ENCODE measurements at places on chromosomes 6 and 20. TPM values are rescaled to one million over a fixed set of nuclear protein-coding genes. Genes with fewer than 3 reads are reported as not detected.

- no peak for DNase-seq
These were observed 66.4 kb downstream of the PKHD1 start for GRCh38 chr6:52020945-52021570.

C20orf141 gene
- not detected for total RNA-seq

GRCh38 chr20:11686820-11687543 is 230.7 kb upstream of the BTBD3 start:
- peak; percentile 69 for DNase-seq

DNA sequence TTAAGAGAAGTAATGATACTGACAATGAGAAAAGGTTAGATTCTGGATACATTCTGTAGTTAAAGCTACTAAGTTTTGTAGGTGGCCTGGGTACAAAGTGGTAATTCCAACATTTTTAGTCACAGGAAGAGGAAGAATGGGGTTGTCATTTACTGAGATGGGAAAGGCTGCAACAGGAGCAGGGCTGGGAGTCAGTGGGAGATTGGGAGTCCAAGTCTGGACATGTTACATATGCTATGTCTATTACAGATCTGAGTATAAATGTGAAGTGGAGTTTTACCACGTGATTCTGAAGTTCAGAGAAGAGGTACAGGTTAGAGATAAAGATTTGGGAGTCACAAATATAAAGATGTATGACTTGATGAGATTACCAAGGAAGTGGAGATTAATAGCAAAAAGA is 116.2 kb downstream of the RWDD2A start:
- no peak for DNase-seq

DNA sequence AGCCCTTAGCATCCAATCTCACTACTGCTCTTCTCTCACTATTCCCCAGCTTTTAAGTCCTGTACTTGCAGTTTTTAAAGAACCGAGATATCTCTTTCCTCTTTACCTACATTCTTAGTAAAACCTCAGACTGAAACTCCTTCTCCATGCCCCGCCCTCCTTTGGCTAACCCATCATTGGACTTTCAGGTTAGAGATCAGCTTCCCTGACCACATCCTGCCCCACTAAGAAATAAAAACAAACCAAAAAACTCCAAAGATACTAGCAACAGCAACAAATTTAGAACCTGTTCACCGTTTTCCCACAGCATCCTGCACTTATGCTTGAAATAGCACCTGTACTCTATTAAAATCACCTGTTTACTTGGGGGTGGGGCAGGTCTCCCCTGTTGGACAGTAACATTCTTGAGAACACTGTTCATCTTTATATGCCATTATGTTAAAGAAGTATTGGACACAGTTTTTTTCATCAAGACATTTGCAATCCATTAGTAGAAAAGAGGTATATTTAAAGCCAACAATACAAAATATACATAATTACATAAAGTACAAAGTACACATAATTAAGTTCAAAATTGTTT is 16.3 kb upstream of the SMAP1 start:
- DNase-seq: no peak

TCF15 gene
- 2.2 TPM for total RNA-seq

- no peak for DNase-seq
These were observed 14.4 kb upstream of the RIPPLY2 start for GRCh38 chr6:83838727-83839126.

GNMT gene
- total RNA-seq: 0.56 TPM

DNA sequence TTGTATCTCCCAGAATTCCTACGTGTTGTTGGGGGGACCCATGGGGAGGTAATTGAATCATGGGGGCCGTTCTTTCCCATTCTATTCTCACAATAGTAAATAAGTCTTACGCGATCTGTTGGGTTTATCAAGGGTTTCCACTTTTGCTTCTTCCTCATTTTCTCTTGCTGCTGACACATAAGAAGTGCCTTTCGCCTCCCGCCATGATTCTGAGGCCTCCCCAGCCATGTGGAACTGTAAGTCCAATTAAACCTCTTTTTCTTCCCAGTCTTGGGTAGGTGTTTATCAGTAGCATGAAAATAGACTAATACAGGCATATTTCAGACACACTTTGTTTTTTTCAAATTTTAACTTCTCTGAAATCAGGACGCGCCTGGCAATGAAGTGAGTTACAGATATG is 14.4 kb upstream of the PGK2 start:
- no peak for DNase-seq

- DNase-seq: no peak
These were observed 881.5 kb downstream of the C6orf118 start for GRCh38 chr6:164427728-164428402.

- DNase-seq: no peak
These were observed 2.2 kb upstream of the RALY start for GRCh38 chr20:33991502-33991901.

DNA sequence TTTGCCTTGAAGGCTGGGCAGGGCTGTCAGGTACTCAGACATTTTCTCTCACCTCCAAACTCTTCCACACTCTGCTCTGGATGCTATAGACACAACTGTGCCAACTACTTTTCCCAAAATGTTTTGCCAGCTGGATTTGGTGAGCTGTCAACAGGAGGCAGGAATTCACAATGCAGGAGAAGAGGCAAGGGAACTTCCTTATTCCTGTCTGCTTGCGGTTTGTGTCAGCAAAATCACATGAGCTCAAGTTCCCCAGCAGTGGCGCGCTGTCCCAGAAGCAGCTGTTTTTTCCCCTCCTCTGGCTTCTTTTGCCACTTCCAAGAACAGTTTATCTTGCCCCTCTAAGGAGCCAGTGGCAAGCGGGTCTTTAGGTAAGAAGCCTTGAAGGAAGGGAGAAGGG is 608.2 kb downstream of the PRKN start:
- DNase-seq: peak; percentile 46

CST2 gene
- total RNA-seq: 1.2 TPM

- peak; percentile 82 for DNase-seq
These were observed at the start of gene BMP2 for GRCh38 chr20:6767536-6768227. TSS of gene BMP2 (plus strand) at chr20:6767686. CDS start at chr20:6770127, 2,441 bp downstream.

BPIFB6 gene
- total RNA-seq: not detected

DNA sequence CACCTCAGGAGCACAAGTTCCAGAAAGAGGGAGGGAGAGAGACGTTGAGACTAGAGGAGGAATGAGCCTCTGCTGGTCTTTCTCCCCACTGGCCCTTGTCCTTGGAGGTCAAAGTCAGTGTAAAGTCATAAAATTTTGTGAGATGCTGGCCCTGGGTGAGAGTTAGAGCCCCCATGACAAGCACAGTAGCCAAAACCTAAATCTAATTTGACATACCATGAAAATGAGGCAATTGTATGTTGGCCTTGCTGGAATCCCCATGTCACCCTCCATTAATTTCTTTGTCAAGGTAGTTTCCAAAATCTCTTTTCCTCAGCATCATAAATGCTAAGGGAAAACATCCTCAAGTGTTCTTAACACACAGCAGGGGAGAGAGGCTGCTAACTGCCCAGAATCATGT is 17.6 kb upstream of the NEDD9 start:
- no peak for DNase-seq

- DNase-seq: no peak
These were observed 89.4 kb downstream of the PACRG start for GRCh38 chr6:162817196-162817595.
